ENCODE measurements at places on chromosomes 7 and 10.
A peak's percentile ranks its signal among the peaks of the same experiment; 100 is the strongest.

DNA sequence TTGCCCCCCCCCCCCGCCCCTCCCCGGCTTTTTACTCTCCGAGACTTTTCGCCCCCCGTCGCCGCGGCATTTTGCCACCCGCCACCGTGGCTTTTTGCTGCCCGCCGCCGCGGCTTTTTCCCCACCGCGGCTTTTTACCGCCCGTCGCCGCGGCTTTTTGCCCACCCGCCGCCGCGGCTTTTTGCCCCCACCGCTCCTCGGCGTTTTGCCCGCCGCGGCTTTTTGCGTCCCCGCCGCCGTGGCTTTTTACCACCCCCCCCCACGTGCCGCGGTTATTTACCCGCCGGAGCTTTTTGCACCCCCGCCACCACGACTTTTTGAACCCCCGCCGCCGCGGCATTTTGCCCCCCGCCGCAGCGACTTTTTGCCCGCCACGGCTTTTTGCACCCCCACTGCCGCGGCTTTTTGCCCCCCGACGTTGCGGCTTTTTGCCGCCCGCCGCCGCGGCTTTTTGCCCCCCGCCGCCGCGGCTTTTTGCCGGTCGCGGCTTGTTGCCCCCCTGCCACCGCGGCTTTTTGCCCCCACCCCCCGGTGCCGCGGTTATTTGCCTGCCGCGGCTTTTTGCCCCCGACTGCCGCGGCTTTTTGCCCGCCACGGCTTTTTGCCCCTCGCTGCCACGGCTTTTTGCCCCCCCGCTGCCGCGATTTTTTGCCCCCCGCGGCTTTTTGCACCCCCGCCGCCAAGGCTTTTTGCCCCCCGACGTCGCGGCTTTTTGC is 461.1 kb downstream of the ZNF33B start:
- DNase-seq = no peak

DNA sequence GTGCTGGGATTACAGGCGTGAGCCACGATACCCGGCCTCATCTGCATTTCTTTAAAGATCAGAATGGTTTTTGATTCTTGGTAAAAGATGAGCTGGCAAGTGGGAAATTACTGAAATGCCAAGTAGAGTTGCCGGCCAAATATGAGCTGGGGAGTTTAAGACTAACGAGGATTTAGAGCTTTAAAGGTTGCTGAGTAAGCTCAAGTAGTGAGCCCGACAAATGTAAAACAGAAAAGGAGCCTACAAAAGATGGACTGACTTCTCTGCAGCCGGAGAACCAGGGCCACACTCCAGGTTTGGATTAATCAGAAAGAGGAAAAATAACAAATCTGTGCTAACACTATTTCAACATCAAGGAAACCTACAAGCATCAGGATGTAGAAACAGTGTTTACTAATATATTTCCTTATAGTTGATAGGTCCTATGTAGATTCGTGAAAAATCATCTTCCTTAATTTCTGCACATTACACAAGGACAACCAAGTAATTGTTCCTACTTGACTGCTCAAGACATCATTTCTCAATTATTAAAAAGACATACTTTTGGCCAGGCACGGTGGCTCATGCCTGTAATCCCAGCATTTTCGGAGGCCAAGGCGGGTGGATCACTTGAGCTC is 49.6 kb downstream of the MPP7 start:
- DNase-seq = no peak

DNA sequence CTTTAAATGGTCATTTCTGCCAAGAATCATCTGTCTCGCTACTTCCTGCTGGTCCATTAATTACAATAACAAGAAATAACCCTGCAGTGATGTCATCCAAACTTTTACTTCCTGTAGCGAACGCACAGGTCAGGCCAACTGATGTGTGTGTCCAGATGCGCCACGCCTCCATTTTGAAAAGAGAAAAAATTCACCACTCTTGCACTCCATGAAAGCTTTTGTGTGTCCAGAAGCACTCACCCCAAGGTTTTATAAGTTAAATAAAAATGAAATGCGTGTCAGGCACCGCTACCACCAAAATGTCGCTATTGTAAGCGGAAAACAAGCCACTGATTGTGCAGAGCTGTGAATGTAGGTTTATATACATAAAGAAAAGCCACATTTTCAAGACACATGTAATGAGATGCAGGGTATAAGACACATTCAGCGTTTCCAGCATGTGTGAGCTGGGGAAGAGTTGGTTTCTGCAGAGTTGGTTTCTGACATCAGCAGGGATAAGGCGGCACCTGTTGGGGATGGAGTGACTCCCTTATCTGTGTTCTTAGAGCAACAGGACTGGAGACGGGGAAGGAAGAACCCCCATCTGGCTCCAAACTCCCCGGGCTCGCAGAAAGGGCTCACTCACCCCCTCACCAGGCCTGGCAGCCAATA is 83.3 kb downstream of the CTBP2 start:
- no peak for DNase-seq

DNA sequence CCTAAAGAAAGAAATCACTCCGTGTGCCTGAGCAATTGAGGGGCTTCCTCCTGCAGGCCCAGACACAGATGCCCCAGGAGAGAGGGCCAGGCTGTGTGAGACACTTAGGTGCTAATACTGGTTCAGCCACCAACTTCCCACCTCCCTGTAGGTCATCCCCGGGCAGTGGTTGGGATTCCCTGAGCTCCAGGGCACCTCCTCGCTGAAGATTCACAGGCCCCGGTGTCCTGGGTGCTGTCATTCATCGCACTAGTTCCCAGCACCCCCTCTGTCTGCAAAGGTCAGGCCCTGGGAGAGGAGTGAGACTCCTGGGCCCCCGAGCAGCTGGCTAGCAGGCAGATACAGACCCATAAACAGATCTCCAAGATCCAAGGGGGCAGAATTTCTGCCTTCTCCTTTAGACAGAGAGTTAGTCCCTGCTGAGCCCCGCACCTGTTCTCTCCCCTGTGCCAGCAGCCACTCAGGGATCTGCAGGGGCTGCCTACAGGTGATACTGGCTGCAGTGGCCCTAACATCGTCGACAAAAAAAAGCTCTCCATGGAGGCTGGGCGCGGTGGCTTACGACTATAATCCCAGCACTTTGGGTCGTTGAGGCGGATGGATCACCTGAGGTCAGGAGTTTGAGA is 38.2 kb upstream of the GTF2I start:
- DNase-seq = no peak

DNA sequence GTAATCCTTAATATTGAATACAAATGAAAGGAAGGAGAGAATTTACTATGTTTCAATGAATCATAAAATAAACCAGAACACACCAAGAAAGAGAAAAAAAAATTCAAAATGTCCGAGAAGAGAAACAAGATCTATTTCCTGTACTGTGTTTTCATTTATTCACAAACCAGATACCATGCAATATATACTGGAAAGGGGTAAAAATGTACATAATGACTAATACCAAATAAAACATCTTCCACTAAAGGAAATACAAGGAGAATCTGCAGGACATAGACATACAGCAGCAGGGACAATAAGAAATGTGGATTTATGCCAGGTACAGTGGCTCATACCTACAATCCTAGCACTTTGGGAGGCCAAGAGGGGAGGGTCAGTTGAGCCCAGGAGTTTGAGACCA is 24.3 kb upstream of the TMEM26 start:
- DNase-seq = no peak

GRCh38 chr10:129059977-129060376 is 407.1 kb upstream of the MGMT start:
- DNase-seq = no peak

GRCh38 chr7:84049071-84049836 is 145.3 kb downstream of the SEMA3A start:
- no peak for DNase-seq

- no peak for DNase-seq
These were observed 20.3 kb upstream of the PCBD1 start for GRCh38 chr10:70908406-70909296.

DNA sequence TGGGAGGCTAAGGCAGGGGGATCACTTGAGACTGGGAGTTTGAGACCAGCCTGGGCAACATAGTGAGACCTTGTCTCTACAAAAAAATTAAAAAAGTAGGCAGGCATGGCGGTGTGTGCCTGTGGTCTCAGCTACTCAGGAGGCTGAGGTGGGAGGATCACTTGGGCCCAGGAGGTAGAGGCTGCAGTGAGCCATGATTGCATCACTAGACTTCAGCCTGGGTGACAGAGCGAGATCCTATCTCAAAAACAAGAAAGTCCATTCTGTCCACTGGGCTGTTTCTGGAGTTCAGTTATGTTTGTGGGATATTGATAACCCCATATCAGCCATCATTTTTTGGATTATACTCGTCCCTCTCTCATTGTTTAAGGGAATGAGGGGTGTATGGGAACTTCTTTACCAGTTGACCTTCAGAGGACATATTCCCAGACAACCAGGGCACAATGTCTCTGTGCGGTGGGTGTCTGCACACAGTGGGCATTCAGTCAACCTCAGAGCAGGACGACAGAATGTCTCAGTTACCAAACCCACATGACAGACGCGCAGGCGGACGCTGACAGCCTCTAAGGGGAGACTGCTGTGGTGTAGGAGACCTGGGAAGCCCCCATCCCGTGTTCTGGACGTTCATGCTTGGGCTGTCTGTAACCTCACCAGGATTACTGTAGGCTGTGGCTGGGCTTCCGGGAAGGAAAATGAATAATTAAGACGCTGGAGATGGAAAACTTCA is 69.4 kb downstream of the CARD11 start:
- DNase-seq = no peak

- DNase-seq = no peak
These were observed 4.1 kb downstream of the IL6 start for GRCh38 chr7:22730921-22731654.

GRCh38 chr10:69088471-69088769 is 517 bp downstream of the SRGN start:
- no peak for DNase-seq

- DNase-seq = no peak
These were observed 9.5 kb downstream of the RAB18 start for GRCh38 chr10:27513451-27514191.

GRCh38 chr7:103637094-103637493 is 191.1 kb upstream of the SLC26A5 start:
- no peak for DNase-seq

DNA sequence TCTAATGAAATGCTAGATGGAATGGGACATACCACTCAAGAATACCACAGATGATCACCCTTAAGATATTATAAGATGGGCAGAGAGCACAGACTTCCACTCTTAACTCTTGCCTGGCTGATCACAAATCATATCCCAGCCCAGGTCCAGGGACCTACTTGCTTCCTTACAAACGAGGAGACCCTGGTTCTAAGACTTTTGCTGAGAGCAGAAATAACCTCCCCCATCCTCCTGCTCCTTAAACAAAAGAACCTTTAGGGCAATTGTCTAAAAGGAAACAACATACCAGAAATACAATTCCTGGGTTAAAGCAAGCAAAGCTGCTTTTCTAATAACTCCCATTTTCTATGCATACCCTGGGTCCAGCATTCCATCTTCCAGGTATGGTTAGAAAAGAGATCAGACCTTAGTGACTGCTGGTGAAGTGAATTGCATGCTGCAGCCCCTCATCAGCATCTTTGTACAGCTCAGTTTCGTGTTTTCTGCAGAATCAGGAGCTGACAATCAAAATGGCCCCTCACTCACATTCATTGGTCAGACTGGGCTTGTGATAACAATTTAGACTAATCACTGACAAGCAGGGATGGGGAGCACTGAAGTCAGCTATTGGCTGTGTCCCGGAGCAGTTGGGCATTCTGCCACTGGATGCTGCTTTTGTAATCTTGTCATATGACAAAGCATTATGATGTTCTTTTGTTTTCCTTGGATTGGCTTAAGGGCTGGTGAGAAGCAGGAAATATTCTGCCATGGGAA is 14.6 kb downstream of the IFIT3 start:
- peak; percentile 86 for DNase-seq

DNA sequence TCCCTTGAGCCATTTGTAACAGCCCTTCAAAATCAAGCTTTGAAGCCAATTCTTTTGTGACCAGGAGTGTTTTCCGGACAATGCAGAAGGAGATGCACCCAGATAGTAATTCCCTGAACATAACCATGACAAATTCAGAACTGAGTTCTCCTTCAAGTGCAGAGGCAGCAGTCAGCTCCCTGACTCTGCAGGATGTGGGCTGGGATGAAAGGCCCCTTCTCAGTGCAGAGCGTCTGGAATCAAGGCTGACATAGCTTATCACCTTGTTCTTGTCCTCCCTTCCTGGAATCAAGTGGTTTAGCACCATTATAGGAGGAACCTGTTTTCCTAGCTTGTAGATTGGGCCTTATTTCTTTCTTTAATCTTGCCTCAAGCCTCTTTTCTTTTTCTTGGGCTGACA is 143.4 kb downstream of the SORCS3 start:
- DNase-seq = no peak

DNA sequence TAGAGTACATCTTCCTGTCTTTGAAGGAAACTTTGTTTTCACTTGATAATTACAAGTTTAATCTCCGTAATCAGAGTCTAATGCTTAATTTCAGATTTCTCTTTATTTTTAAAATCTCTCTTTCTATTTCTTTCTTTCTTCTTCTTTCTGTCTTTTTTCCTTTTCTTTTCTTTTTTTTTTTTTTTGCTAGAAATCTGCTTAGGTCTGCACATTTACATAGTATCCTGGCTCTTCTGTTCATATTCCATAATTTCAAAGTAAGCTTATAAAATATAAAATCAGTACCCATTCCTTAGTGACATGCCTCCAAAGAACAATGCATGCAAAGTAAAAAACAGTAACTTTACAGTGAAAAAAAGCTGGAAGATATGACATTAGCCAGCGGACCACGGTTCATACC is 601.7 kb upstream of the VSTM2A start:
- DNase-seq = no peak

GRCh38 chr7:94907811-94908322 is 473 bp downstream of the PPP1R9A start:
- DNase-seq = no peak

GRCh38 chr7:30423788-30424505 is 54.6 kb downstream of the NOD1 start:
- DNase-seq = no peak

DNA sequence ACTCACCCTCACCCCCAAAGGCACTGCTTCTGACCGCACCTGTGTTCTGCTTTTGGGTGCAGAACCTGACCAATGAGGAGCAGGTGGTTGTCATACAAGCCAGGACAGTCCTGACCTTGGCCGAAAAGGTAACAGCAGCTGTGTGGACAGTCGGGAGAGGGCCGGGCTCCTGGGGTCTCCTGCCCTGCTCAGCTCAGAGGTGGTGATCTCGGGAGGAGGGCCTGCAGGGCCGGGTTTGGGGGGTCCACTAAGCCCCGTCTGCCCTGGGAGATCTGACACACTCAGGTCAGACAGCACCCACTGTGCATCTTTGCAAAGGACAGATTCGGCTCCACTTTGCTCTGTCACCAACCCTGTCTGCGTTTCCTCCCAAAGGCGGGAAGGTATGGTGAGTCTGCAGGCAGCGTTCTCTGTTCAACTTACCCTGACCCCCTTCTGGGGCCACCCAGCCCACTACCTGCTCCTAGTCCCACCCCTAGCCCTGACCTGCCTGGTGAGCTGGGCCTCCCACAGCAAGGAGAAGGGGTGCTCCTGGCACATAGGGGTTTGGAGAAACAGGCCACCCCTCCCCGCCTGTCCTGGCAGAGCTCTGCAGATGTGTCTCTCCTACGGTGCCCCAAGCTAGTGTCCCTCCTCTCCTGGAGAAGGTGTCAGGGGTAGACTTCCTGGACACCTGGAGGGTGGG is 33.7 kb upstream of the DPYSL4 start:
- no peak for DNase-seq

DNA sequence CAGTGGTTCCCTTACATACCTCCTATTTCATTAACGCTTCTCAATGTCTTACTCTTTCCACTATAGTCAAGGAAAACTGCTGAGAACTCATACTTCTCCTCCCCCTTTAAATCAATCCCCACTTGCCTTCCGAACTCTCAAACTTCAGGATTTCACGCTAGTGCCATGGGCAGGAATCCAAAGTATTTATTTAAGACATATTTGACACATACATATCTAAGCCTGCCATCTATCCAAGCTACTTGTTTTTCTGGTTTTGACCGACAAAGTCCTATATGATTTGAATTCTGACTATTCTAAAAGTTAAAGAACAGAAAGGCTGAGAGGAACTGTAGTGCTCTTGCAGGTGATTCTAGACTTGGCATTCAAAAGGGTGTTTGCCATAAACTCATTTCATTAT is 51.8 kb downstream of the CCDC6 start:
- DNase-seq = no peak

Measured in occipital lobe (tissue), 3 donors.